Nucleus accumbens (tissue), 56 donors: ENCODE measurements at places on chromosomes 6 and 20.

DNA sequence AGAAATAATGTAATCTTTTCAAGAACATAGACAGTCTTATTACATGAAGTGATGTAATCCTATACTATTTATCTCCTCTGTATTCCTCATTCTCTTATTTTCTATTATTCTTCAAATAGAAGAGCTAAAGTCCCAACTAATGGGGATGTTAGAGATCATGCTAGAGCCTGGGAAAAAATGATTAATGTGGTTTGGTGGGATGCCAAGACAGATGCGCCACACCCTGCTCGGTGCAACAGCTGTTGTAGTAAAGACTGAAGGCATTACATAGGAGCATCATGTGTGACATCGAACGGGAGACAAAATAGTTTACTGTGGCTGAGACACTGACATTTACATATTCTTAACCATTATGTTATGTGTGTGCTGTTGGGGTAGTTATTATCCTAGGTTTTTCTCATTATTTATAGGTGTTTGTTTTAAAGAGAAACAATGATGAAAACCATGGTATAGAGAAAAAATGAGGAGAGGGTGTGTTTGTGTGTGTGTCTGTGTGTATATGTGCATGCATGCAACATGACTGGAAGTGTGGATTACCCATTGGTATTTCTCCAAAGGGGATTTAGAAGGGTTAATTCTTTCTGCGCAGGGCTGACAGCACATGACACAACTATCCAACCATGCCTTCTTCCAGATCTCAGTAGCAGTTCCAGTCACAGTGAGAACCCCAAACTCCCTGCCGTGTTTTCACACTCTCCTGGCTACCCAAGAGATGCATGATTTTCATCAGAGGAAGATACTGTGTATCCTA, 155.3 kb downstream of the EYA4 start:
- no peak for DNase-seq

- no peak for DNase-seq
These were observed 34.3 kb downstream of the PHF20 start for GRCh38 chr20:35806075-35806474.

GRCh38 chr6:129709196-129709768, 695 bp downstream of the ARHGAP18 start:
- no peak for DNase-seq

- no peak for DNase-seq
These were observed 43.4 kb upstream of the ATXN1 start for GRCh38 chr6:16804546-16805242.

- DNase-seq: no peak
These were observed 47.8 kb upstream of the TAGAP start for GRCh38 chr6:159092631-159093030.

DNA sequence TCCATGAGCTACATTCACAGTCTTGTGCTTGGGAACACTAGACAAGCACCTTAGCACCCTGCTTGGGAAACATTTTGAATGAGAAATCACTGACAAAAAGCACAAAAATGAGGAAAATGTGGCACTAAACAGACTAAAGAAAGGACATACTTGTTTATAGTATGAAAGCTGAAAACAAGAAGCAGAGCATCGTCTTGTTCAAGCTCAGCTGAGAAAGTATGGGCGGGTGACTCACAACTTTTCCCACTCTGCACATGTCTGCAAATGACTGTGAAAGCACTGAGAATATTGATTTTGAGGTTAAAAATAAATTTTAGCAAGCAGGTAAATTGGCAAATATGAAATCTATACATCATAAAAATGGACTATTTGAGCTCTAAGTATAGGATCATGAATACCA, 725.3 kb downstream of the COL12A1 start:
- DNase-seq: no peak

GRCh38 chr6:169991031-169991390, 239.6 kb downstream of the ERMARD start:
- no peak for DNase-seq

DNA sequence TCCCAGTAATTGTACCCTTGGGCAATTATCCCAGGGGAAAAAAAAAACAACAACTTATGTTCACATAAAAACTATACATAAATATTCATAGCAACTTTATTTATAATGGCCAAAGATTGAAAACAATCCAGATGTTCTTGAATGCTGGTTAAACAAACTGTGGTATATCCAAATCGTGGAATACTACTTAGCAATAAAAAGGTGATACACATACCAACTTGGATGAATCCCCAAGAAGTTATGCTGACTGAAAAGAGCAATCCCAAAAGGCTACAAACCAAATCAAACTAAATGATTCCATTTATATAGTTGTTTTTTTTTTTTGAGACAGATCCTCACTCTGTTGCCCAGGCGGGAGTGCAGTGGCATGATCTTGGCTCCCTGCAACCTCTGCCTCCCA, 129.7 kb downstream of the QRSL1 start:
- DNase-seq: no peak

DNA sequence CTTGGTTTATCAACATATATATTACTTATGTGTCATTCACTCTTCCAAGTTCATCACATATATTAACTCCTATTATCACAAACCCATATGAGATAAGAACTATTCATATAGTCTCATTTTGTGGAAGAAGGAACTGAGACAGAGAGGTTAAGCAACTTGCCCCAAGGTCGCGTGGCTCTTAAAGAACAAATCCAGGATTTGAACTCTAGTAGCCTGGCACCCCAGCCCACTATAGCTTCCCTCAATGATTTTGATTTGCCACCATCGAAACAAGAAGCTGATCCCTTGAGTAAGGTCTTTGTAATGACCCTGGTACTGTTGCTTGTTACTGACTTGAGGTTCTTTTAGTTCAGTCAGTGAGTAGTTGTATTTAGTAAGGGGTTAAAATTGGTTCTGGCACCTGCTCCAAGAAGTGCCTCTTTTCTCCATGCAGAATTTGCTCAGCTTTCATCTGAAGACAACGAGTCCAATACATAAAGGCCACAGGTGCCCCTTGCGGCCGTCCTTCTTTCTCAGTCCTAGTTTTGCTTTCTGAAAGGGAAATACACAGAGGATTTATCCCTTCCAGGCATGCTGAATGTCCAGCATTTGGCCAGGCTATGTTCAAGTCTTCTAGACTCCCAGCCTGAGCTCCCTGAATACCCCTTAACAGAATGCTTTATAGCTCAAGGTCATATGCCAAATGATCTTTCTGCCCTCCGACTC, 253.0 kb downstream of the TBC1D7 start:
- no peak for DNase-seq

DNA sequence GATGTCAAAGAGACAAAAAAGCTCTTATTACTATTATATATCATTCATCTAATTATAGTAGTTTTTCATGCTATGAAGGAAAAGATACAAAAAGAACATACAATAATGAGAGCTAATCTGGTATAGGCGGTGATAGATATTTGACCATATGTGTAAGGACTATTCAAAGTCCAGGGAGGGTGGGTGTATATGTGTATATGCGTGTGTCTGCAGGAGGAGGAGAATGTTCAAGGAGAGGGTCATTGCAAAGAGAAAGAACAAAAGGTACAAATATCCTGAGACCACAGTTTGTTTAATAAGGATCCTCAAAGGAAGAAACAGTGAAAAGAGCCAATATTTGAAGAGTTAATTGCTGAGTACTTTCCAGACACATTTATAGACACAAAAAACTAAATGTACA, 1288.6 kb upstream of the CITED2 start:
- no peak for DNase-seq

DNA sequence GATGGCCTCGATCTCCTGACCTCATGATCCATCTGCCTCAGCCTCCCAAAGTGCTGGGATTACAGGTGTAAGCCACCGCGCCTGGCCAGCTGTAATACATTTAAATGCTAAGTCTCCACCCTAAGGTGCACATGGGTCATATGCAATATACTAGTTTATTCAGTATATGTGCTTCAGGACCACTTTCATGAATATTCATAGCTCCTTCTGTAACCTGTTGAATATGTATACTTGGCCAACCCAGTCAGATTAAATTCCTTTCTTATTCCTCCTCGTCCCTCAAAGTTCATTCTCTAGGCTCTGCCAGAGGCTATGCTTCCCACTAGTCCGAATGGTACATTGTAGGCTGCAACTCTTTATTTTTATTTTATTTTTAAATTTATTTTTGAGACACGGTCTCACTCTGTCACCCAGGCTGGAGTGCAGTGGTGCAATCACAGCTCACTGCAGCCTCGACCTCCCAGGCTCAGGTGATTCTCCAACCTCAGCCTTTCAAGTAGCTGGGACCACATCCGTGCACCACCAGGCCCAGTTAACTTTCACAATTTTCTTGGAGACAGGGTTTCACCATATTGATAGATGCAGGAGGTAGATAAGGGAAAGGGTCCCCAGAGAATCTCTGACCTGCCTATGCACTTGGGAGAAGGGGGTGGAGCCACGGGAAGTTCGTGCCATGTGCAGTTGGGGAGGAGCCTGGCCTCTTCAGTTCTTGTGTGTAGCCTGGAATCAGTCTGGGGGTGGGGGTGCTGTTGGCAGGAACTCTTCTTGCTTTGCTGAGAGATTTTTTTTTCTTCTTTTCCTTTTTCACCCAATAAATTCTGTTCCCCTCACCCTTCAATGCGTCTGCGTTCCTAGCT, 41.3 kb upstream of the DDR1 start:
- DNase-seq: no peak

DNA sequence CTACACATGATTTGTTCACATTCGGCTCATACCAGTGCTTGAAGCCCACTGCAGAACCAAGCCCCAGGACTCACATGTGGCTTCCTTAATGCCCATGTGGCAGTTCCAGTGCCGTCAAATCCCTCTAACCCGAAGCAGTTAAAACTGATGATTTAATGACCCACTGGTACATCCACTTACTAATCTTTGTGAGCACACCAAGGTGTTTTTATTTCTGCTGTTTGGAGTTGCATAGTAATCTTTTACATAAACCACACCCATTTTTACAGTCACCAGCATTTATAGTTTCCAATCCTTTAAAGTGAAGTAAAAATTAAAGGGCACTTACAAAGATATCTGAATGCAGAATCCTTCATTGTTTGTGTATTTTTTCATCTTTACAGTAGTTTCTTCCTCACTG, 232.0 kb downstream of the ANKRD60 start:
- no peak for DNase-seq

- no peak for DNase-seq
These were observed 69.8 kb downstream of the SNAP25 start for GRCh38 chr20:10288421-10288820.

GRCh38 chr6:30481211-30481964, 7.9 kb upstream of the HLA-E start:
- no peak for DNase-seq

GRCh38 chr6:108796875-108797274, 51.3 kb upstream of the ARMC2 start:
- DNase-seq: no peak

- DNase-seq: no peak
These were observed 6.0 kb downstream of the PPIL6 start for GRCh38 chr6:109434456-109434855.

- DNase-seq: no peak
These were observed 4.0 kb upstream of the DSN1 start for GRCh38 chr20:36777576-36777975.

DNA sequence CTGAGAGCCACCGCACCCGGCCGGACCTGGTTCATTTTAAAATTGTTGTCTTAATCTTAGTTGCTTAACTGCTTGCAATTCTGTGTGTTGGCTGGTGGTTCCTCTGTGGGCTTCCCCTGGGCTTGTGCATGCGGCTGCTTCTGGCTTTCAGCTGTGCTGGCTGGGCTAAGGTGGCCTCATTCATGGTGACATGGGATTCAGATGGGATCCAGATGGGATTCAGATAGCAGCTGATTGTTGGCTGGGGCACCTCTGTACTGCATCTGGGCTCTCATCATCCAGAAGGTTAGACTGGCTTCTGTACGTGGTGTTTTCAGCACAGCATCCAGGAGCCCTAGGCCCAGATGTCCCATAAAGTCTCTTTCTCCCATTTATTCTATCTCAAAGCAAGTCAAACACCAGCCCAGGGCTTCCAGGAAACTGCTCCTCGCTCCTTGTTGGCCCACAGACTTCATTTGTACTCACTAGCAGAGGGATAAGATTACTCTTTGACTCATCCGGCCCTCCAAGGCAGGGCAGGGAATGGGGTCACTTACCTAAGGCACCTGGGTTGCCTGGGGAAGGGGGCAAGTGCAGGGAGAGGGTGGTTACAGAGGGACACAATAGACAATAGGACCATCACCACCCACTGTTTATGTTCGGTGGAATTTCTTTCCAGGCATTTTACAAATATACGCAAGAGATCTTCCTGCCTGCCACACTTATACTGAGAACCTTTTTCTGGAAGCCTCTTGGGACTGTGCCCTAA, 10.2 kb upstream of the PEDS1 start:
- DNase-seq: no peak

GRCh38 chr6:105075210-105075609, 104.6 kb downstream of the POPDC3 start:
- DNase-seq: no peak
